ENCODE measurements at places on chromosomes 6 and 20. TPM values are rescaled to one million over a fixed set of nuclear protein-coding genes. Genes with fewer than 3 reads are reported as not detected.

POU3F2 gene
- total RNA-seq, result 0.19 TPM

ITCH gene
- total RNA-seq, result 38.7 TPM

CGA gene
- total RNA-seq, result not detected

C20orf141 gene
- not detected for total RNA-seq

PLA2G7 gene
- not detected for total RNA-seq

TP53INP2 gene
- total RNA-seq, result 2.2 TPM

GRCh38 chr20:56422824-56423189 is 10.7 kb downstream of the CASS4 start:
- peak; percentile 84 for DNase-seq

DNA sequence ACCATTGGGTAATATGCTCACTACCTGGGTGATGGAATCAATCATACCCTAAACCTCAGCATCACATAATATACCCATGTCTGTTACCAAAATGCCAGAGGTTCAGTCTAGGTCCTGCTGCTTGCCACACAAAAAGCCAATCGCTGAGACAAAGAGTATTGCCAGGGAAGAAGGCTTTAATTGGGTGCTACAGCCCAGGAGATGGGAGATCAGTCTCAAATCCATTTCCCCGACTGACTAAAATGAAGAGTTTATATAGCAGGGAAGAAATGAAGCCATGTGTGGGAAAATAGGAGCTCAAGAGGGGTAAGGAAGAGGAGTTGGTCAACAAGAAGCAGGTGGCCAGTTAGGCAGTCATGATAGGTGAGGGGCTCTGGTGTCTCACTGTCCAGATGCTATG is 149.6 kb downstream of the QRSL1 start:
- no peak for DNase-seq

GRCh38 chr20:57087705-57088104 is 178.7 kb downstream of the BMP7 start:
- no peak for DNase-seq

DNA sequence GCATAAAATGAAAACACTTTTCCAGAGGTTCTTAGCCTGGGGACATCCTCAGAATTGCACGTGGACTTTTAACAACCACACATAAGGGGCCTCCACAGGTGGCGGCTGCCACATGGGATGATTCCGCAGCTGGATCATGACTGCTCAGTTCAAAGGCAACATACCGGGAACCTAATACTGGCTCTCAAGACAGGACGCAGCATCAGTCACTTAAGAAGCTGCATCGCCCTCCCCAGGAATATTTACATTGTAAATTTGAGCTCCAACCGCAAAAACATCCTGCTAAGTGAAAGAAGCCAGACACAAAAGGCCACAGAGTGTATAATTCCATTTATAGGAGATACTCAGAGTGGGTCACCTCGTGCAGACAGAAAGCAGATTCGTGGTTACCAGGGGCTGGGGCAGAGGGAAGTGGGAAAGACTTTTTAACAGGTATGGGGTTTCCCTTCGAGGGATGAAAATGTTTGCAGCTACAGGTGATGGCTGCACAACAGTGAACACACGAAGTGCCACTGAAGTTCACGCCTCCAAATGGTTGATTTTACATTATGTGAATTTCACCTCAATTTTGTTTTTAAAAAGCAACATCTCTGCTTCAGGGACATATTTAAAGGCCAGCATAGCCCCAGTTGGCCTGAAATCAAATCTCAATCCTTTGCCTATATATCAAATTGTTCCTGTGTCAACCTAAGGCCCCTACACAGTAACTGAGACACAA is 141.5 kb downstream of the BMP7 start:
- DNase-seq, result no peak

- DNase-seq, result no peak
Observed at GRCh38 chr6:79737172-79737571, 106.0 kb downstream of the SH3BGRL2 start.

GRCh38 chr20:41170386-41171105 is 33.2 kb downstream of the PLCG1 start:
- DNase-seq, result no peak

GRCh38 chr6:143026696-143027449 is 33.8 kb upstream of the AIG1 start:
- DNase-seq, result peak; percentile 18
